Bronchial epithelial cell (primary cell): ENCODE measurements at places on chromosomes 3 and 15.
A peak's percentile ranks its signal among the peaks of the same experiment; 100 is the strongest.

DNA sequence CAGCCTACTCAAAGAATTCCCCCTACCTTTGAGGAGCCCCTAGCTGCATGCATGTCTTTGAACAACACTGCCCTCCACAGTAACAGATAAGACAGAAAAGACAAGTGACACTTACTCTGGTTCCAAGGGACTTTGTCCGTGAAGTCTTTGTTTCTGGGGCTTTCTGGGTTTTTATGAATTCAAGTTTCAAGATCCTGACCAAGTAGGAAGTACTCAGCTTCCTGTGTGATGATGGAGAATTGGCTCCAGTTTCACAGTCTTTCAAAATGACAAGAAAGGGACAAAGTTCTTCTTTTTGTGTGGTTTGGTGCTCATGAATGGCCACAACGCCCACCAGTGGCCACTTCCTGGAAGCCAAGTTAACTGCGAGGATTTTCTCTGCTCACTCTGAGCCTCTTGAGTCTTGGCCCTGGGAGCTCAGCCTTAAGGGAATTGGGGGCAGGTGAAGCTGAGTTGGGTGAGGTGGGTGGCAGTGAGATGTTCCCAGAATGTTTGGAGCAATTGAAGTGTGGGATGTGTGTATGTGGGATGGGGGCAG lies at the start of gene CCR1:
Gene CCR1, minus strand, starts transcription at position 147 of the 538 bp plus-strand sequence. CDS start 4,000 bp downstream, outside the sequence.
- DNase-seq = peak; percentile 25

DNA sequence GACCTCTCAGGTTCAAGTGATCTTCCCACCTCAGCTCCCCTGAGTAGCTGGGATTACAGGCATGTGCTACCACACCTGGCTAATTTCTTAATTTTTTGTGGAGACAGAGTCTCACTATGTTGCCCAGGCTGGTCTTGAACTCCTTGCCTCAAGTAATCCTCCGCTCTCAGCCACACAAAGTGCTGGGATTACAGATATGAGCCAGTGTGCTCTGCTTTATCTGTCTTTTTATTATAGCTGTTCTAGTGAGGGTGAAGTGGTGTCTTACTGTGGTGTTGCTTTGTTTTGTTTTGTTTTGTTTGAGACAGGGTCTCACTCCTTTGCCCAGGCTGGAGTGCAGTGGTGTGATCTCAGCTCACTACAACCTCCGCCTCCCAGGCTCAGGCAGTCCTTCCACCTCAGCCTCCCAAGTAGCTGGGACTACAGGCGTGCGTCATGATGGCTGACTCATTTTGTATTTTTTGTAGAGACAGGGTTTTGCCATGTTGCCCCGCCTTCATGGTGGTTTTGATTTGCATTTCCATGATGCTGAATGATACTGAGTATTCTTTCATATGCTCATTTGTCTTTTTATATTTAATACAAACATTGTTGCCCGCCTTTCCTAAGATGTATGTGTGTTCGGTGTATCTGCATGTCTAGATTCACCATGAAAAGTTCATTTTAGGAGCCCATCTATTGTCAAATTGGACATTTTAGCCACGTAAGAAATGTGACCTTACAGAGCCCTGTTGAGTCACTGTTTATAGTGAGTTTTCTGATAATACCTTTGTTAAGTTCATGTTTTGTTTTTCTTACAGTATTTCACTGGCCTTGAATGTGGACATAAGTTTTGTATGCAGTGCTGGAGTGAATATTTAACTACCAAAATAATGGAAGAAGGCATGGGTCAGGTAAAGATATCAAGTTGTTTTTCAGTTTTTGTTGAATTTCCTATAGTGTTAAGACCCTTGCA lies 80.6 kb downstream of the ARIH1 start:
- DNase-seq = peak; percentile 77

DNA sequence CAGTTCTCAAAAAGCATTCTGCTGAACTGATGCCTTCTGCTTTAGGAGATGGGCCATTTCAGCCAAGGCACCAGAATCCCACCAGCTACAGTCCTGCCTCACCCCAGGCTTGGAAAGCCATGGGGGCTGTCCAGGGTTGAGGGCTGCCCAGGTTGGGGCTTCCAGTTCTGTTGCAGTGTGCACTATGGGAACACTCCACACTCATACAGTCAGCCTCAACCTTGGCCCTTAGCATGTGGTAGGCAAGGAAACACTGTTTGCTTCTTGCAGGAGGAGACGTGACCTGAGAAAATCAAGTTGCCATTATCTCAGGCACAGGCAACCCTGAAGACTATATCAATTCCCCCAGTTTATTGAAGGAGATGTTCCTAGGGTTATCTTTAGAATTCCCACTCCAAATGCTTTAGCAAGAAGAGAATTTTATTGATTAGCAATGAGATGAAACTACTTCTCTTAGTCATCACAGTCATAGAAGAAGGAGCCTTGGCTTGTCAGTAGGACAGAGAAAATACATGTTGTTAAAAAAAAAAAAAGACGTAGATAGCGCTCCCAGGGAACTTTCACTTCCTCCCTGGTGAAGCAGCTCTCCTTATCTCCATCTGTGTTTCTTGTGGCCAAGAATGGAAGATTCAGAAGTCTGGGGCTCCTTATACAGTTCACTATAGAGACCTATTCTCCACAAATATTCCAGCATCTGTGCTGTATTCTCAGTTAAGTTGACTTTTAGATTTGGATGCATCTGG lies 38.3 kb upstream of the IL12A start:
- no peak for DNase-seq

- no peak for DNase-seq
These were observed 7.5 kb downstream of the C3orf22 start for GRCh38 chr3:126551121-126551838.

GRCh38 chr15:95175914-95176658 lies 944.7 kb downstream of the MCTP2 start:
- peak; percentile 80 for DNase-seq

- DNase-seq = peak; percentile 42
These were observed 72.8 kb upstream of the CTNNB1 start for GRCh38 chr3:41126472-41126871.

- DNase-seq = peak; percentile 82
These were observed 435 bp downstream of the SLC35G2 start for GRCh38 chr3:136819392-136819730.

GRCh38 chr3:128388932-128389331 lies 77.8 kb downstream of the DNAJB8 start:
- no peak for DNase-seq

DNA sequence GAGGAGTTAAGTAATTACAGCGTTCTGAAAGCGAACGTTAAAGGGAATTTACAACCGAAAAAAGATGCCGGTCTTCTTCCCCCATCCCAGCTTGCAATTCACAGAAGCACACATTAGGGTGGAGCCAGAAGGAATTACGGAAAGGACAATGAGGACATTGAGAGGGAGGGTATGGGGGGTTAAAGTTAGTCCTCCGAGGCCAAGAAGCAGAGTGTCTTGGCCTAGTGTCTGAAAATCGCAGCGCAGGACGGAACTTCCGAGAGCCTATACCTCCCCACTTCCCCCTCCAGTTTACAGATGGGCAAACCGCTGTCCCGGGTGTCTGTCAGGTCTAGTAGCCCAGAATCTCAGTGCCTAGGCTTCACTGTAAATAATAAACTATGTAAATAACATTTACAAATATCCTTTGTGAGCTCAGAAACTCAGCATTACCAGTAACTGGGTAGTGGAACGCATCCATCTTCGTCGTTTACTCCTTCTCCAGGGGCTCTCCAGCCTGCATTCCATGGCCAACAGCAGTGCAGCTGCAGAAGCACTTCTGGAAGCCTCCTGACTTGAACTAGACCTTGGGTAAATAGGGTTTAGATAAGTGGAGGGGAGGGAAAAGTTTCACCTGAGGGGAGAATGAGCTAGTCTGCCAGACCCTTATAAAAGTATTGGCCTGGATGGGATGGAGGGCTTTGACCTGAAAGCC lies 922 bp downstream of the ADPRH start:
- no peak for DNase-seq

- no peak for DNase-seq
These were observed 85.6 kb downstream of the PTPRG start for GRCh38 chr3:61646851-61647525.
